ENCODE measurements at places on chromosomes 1 and 21.

GRCh38 chr1:51044834-51045233 lies 57.2 kb upstream of the C1orf185 start:
- no peak for DNase-seq

DNA sequence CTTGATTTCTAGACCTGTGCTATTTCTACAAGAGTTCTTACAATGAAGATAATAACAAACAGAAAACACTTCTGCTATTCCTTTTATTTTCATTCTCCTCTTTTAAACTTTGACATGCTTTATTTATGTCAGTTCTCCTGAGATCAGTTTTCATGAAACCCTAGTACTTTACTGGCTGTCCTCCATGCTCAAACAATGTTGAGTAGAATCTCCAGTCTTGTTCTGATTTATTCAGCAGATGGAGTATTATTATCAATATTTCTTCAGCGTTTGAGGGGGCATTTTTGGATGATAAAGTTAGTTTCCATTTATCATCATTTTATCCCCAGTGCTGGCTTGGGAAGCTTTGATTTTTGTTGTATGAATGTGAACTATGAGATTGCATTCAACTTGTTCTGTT lies 85.9 kb upstream of the WARS2 start:
- DNase-seq: no peak

- no peak for DNase-seq
These were observed 2.7 kb downstream of the ATF3 start for GRCh38 chr1:212611000-212611948.

DNA sequence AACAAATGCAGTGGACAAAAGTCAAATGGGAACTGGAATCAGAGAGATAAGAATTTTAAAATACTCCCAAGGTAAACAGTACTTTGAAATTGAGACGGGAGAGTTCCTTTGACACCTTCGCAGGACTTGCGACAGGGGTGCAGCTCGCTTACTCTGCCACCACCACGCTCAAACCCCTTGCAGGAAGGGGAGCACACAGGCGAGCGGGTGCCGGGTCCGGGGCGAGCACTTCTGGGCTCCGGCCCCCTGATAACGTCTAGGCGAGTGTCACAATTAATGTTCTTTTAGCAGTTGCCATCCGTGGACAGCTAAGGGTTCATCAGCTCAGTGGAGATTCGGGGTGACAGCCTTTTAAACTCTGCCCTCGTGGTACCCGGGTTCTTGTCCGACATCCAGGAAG lies 37.4 kb downstream of the CLDN17 start:
- DNase-seq: no peak

DNA sequence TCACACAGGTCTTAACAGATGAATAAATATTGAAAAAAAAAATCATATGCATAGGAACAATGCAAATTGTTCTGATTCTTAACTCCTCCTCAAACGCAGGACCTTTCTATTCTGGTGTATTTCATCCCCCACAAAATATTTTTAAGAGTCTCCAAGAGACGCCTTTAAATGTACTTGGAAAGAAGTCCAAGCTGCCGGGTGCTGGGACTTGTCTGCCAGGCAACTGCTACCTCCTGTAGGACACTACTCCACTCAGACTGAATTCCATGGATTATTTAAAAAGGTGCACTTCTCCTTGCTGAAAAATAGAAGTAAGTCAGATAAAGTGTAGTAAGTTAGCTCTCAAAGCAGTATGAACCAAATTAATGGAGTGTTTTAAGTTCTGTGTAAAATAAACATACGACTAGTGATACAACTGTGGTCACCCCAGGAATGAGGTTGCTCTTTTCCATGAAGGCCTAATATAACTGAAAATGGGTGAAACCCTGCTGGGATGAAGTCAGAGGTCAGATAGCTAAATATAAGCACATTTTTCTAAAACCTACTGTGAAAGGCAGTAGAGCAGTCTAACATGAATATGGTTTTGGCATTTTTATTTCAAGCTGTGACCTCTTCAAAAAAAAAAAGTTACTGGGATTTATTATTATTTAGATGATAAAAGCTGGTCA lies 189.2 kb upstream of the PBX1 start:
- no peak for DNase-seq

DNA sequence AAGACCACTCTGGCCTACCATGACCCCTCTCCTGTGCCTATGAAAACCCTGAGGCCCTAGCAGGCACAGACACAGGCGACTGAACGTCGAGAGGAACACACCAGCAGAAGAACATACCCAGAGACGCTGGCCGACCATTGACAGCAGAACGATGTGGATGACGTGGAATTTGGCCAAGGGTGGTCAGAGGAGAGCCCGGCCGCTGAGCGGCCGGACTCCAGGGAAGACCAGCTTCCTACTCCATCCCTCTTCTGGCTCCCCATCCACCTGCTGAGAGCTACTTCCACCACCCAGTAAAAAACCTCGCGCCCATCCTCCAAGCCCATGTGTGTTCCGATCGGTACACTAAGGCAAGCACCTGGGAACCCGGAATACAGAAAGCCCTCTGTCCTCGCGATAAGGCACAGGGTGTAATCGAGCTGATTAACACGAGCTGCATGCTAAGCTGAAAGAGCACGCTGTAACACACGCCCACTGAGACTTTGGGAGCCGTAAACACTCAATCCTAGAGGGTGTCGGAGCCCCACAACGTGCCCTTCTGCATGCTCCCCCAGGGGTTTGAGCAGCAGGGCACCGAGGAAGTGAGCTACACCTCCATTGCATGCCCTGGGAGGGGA lies 150.3 kb downstream of the CENPF start:
- no peak for DNase-seq

- no peak for DNase-seq
These were observed 126.7 kb downstream of the SIM2 start for GRCh38 chr21:36825658-36826057.

- DNase-seq: no peak
These were observed 114.9 kb downstream of the DENND1B start for GRCh38 chr1:197660389-197660788.

GRCh38 chr1:242770366-242770765 lies 245.9 kb upstream of the PLD5 start:
- no peak for DNase-seq

GRCh38 chr1:29583727-29584126 lies 347.4 kb downstream of the PTPRU start:
- peak; percentile 96 for DNase-seq

DNA sequence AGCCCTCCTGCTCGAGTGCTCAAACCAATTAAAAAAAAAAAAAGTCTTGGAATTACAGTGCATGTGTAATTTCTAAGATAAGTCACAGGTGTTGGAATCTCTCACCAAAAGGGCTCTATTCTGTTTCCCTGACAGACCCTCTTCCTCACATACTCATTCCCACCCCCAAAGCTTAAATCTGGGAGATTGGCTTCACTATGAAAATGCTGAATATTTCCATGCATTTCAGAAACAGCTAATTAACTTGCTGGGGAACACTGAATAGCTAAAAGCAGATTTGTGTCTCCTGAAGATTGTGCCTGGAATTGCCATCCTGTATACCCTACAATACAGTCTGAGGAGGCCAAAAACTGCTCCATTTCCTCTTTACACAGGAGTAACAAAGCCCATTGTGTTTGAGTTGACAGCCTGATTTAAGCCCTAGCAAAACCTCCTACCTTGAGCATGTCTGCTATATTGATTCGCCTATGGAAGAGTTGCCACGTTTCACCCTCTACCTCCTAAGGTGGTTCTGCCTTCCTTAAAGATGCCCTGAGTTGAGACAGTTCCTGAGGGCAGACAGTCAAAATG lies 1.4 kb upstream of the PIK3R3 start:
- DNase-seq: no peak

- no peak for DNase-seq
These were observed 137.4 kb downstream of the ZNF326 start for GRCh38 chr1:90132306-90132705.

DNA sequence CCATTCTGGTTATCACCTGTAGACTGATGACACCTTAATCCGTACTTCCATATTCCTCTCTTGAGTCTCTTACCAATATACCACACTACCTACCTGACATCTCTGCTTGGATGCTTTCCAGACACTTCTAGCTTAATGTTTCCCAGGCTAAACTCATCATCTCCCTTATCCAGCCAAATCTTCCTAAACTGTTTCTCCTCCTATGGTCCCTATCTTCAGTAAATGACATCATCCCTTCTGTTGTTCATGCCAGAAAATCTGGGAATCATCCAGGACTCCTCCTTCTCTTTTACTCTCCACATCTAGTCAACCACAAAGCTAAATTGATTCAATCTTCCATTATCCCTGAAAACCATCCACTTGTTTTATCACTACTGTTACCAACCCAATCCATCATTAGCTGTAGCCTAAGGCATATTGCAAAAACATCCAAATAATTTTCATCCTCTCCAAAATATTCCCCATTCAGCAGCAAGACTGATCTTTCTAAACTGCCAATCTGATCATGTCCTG lies 464.1 kb upstream of the BEND5 start:
- no peak for DNase-seq

DNA sequence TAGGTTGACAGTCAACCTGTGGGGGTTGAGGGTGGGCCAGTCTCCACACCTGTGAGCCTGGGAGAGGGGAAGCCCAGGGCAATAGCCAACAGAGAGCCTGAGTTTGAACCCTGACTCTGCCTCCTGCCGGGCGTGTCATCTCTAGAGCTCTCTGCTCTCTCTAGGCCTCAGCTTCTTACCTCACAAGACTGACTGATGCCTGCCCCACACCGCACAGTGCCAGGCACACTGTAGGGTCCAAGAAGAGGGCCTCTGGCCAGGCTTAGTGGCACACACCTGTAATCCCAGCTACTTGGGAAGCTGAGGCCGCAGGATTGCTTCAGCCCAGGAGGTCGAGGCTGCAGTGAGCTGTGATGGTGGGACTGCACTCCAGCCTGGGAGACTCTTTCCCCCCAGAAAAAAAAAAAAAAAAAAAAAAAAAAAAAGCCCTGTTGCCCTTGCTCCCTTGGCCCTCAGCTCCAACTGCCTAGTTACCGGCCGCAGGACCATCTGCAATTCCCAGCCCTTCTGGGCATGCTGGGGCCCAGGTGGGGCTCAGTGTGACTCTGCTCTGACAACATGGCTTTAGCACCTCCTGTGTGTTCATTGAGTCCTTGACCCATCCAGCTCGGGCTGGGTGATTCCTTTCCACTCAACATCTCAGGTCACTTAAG lies 25.1 kb downstream of the GRHL3 start:
- no peak for DNase-seq

DNA sequence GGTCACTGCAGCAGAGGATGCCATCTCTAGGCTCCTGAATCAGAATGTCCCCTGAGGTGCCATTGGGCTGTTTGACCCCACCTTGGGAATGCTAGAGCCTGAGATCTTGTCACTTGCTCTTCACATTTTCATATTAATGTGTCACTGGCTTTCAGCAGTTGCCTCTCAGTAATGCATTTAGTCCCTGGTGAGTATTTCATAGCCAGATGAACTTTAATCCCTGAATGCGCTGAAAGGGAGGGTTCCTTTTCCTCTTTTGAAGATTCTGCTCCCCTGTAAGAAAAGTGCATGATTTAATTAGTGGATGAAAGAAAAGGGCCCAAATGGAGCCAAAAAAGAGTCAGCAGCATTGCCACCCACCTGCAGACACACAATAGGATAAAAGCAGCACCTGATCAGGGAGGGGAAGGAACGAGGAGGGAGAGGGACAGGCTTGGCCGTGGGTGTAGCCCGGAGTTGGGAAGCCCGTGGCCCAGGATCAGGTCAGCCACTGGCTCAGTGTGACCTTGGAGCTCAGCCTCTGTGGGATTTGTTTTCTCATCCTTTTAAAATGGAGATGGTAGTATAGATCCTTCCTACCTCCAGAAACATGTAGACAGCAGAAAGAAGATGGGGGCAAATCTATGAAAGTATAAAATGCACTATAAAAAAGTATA lies 31.1 kb downstream of the ROR1 start:
- no peak for DNase-seq

GRCh38 chr1:12179111-12179519 lies 12.3 kb downstream of the TNFRSF1B start:
- no peak for DNase-seq

- no peak for DNase-seq
These were observed 185.6 kb upstream of the CAMK1G start for GRCh38 chr1:209397910-209398309.

- DNase-seq: no peak
These were observed 5.4 kb upstream of the PSMG1 start for GRCh38 chr21:39188521-39189139.

GRCh38 chr1:12346483-12347151 lies 116.8 kb downstream of the VPS13D start:
- DNase-seq: no peak

DNA sequence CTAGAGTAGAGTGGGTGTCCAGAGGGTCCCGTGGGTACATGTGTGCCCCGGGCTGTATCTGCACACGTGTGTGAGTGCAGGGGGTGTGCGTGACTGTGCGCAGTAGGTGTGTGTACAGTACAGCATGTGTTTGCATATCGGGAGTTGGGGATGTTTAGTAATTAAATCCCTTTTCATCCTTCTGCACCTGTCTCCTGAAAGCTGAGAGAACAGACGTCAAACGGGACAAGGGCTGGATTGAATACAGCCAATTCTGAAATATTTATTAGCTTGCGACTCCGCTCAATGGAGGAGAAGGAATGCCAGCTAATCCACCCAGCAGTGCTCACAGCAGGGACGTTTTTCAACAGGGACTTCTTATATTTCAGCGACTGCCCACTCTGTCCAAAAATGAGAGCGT lies 44.7 kb upstream of the CASZ1 start:
- DNase-seq: no peak

DNA sequence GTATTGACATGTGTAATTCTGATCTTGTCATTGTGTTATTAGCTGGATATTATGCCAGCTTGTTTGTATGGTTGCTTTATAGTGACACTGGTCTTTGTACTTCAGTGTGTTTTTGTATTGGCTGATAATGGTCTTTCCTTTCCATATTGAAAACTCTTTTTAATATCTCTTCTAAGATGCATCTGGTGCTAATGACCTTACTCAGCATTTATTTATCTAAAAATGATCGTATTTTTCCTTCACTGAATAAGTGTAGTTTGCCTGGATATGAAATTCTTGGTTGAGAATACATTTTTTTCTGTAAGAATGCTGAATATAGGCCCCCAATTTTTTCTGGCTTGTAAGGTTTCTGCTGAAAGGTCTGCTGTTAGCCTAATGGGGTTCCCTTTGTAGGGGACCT lies 465.5 kb upstream of the TMPRSS15 start:
- no peak for DNase-seq

- DNase-seq: peak; percentile 64
These were observed 54.6 kb upstream of the PRKACB start for GRCh38 chr1:84089465-84089864.

- no peak for DNase-seq
These were observed 57.3 kb downstream of the PKN2 start for GRCh38 chr1:88741413-88741812.

- no peak for DNase-seq
These were observed 4.6 kb downstream of the TNFRSF1B start for GRCh38 chr1:12171206-12172041.

GRCh38 chr1:240652549-240652948 lies 40.6 kb upstream of the GREM2 start:
- no peak for DNase-seq

Measured in epithelial cell of prostate (primary cell).